ENCODE measurements at places on chromosomes 4 and X.

- DNase-seq, result no peak
Observed at GRCh38 chr4:95470622-95471021, 78.2 kb downstream of the UNC5C start.

DNA sequence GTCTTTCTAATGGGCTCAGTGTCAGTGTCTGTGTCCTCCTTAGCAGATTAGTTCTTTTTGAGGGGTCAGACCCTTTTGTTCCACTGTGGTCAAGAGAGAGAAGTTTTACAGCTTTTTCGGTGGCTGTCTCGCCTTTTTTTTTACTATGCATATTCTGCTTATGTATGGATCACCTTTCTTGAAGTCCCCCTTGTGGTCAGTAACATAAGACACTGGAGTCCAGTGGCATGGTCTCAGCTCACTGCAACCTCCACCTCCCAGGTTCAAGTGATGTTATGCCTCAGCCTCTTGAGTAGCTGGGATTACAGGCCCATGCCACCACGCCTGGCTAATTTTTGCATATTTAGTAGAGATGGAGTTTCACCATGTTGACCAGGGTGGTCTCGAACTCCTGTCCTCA, 54.0 kb upstream of the PGRMC2 start:
- DNase-seq, result no peak

DNA sequence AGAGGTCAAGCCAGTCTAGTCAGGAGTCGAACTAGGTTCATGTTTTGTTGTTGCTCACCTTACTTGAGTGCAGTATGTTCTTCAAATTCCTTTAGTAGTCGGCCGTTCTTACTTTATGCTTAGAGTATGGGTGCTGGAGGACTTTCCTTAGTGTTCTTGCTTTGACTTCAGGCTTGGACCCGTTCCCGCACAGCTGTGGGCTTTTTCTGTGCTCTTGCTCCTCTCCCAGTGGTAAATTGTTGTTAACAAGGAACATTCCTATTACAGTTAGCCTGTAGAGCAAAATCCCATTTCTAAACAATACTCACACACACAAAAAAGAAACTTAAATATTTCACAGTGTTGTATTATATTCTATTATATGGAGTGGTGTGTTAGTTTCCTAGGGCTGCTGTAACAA, 113.5 kb downstream of the RAP1GDS1 start:
- no peak for DNase-seq

DNA sequence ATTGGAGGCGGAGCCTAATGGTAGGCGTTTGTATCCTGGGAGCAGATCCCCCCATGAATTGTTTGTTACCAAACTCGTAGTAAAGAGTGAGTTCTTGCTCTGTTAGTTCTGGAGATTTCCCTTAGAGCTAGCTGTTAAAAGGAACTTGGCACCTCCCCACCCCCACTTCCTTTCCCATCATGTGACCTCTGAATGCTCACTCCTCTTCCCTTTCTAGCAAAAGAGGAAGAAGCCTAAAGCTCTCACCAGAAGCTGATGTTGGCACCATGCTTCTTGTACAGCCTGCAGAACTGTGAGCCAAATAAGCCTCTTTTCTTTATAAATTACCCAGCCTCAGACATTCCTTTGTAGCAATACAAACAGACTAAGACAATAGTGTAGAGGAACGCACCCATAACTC, 13.8 kb upstream of the ATOH1 start:
- no peak for DNase-seq

DNA sequence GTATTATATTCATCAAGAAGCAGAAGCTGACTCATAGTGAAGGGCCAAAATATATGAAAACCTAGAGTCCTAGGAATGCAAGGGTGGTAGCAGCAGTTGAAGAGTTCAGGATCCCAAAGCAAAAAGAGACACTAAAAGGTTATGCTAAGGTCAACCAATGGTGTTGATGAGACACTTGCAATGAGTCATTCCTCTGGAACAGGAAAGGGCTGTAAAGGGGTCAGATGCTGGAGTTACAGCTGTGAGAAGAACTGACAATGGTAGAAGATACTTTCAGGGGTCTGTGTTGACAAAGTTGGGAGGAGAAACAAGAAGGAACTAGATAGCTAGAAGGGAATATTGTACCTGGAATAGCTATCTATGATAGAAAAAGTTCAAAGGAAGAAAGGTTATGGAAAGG, 47.5 kb downstream of the ZGRF1 start:
- DNase-seq, result no peak

DNA sequence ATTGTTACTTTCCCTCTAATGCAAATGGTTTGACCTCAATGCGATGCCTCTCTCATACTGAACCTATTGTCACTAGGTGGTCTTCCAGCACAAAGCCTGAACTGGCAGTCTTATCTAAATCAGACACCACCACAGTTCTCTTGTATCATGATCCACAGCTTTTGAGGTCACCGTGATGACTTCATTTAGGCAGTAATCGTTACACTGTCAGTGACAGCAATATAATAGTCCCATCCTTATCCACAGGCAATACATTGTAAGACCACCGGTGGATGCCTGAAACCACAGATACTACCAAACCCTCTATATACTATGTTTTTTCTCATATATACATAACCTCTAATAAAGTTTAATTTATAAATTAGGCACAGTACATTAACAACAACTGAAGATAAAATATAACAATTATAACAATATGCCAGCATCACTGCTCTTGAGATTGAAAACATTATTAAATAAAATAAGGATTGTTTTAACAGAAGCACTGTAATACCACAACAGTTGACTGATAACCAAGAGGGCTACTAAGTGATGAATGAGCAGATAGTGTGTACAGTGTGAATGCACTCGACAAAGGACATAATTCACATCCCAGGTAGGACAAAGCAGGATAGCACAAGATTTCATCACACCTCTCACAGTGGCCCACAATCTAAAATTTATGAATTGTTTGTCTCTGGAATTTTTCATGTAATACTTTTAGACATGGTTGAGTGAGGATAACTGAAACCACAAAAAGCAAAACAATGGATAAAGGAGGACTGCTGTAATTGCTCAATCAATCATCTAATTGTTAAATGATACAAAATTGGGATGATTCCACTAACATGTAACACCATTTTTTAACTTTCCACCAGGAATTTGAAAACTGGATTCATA, 419.4 kb downstream of the CENPC start:
- DNase-seq, result no peak

GRCh38 chr4:155818639-155819038, 47.4 kb downstream of the ASIC5 start:
- DNase-seq, result no peak

DNA sequence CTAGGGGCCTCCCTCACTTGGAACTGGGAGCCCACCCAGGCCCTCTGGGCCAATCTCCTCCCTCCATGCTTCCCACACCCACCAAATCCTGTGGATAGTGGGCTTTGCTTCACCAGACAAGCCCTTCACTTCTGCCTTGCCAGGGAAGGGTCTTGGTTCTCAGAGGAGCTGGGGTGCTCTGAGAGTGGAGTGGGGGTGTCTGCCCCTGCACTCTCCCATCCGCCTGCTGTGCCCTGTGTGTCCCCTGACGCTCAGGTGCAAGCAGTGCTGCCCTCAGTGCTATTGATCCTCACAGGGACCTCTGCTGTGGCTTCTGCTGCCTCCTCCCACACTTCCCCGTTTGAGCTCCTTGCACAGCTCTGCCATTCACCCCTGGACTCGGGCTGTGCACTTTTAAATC, 117.3 kb upstream of the NKX1-1 start:
- no peak for DNase-seq

GRCh38 chr4:176794651-176795050, 1.9 kb upstream of the VEGFC start:
- DNase-seq, result no peak

DNA sequence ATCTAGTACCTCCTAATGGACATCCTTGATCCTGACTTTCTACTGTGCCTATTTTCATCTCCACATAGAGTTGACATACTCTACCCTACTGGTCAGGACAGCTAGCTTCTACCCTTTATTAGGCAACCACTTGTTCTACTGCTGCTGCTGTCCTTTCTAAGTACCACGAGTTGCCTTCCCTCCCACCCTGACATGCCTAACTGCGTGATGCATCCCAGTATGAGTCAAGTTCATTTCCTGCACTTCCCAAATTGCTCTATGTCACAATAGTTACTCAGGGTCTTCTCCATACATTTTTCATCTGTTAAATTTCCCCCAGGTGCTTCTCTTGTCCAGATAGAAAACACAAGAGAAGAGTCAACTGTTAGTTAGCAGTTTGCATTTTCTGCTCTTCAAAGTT, 133.4 kb downstream of the TBC1D19 start:
- no peak for DNase-seq

GRCh38 chr4:137998666-137999429, 243.3 kb downstream of the SLC7A11 start:
- DNase-seq, result no peak

DNA sequence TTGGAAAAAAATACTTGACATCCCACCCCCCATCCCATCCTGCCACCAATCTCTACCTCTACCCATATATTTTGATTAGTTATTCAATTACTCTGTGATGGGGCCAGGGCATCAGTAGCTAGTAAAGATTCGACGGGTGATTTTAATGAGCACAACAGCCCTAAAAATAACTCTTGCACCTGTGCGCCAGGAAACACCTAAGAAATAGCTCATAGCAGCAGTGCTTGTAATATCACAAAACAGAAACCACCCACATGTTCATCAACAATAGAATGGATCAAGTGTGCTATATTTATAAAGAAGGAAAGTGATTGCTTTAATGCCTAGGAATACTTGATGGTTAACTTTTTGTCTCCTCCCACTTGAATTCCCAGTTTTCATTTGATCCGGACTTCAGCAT, 225.6 kb upstream of the LCORL start:
- no peak for DNase-seq

GRCh38 chr4:156633847-156634246, 337.8 kb downstream of the PDGFC start:
- no peak for DNase-seq

- no peak for DNase-seq
Observed at GRCh38 chrX:47992095-47992380, 11.8 kb downstream of the ZNF182 start.

- DNase-seq, result no peak
Observed at GRCh38 chr4:168293386-168293975, 25.1 kb downstream of the DDX60 start.

GRCh38 chr4:17427991-17428390, 83.9 kb downstream of the QDPR start:
- no peak for DNase-seq

DNA sequence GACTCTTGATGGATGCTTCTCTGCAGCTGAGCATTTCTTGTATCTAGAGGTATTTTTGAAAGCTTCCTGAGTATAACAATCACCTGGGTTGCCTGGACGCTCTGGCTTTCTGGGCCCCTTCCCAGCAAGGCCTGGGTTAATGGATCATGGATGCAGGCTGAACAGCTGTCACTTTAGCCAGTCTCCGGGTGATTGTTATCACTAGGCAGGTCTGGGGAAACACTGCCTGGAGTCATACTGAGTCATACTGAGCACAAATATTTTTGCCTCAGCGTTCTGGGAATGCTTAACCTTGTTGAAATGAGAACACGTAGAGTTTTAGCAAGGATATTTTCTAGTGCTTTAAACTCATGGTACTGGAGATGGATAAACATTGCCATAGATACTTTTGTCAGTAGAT, 102.6 kb downstream of the PHEX start:
- no peak for DNase-seq

- no peak for DNase-seq
Observed at GRCh38 chr4:40577588-40578253, 51.9 kb downstream of the RBM47 start.

- DNase-seq, result no peak
Observed at GRCh38 chr4:16969696-16970135, 71.3 kb upstream of the LDB2 start.

- no peak for DNase-seq
Observed at GRCh38 chr4:123896446-123897071, 500.0 kb downstream of the SPRY1 start.

GRCh38 chrX:7147413-7147977, at the start of gene STS:
Gene STS (plus strand): TSS chrX:7147712. CDS start chrX:7253200, 105,488 bp downstream.
- peak; percentile 38 for DNase-seq

DNA sequence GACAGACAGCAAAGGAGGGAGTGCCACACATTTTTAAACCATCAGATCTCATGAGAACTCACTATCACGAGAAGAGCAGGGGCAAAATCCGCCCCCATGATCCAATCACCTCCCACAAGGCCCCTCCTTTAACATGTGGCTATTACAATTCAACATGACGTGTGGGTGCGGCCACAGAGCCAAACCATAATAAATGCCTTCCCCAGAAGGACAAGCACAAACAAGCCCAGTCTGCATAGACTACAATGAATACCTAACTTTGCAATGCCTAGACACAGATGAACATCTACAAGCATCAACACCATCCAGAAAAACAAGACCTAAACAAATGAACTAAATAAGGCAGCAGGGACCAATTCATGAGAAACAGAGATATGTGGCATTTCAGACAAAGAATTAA, 12.3 kb downstream of the ETDA start:
- no peak for DNase-seq

DNA sequence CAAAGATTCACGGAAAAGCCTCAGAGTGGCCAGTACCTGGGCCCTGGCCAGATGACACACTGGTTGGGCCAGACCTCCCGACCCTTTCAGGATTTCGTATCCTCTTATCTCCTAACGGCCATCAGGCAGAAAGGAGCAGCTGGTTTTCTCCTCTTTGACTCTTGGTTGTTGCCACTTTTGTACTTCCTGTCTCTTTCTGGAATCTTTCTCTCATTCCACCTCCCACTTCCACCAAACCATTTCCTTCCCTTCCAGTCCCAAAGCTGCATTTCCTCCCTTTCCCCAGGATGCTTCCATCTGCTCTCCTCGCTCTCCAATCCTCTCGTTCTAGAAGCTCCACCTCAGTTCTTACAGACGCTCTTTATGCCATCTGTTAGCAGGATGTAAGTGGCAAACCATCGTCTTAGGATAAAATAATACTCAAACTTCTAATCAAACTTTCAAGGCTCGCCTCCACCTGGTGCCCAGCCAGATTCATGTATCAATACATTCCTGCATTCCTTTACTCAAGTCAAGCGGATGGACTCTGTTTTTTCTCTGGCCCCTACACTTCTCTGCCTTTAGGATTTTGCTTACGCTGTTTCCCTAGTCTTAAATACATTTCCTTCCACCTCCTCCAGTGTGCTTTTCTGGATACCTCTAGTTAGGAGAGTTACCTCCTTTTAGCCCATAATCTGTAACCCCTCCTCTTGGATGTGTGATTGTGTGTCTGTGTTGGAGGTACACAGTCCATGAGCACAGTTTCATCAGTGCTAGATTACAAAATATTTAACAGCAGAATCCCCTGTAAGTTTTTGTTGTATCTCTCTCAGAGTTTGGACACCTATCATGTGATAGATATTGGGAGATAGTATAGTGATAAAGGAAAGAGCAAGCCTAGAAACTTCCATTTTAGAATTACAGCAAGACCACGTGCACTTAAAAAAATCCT, 70.4 kb downstream of the LDB2 start:
- no peak for DNase-seq

GRCh38 chr4:182062936-182063335, 180.3 kb upstream of the TENM3 start:
- no peak for DNase-seq

GRCh38 chrX:153590961-153591956, 7.7 kb downstream of the CCNQ start:
- DNase-seq, result no peak

Measured in stimulated activated CD4-positive, alpha-beta T cell treated with anti-CD3 and anti-CD28 coated beads, Interleukin-4, amount 100 ng/mL, for 4 hours (primary cell).